ENCODE measurements at places on chromosomes 5 and 9. TPM values are rescaled to one million over a fixed set of nuclear protein-coding genes. Genes with fewer than 3 reads are reported as not detected.

The ACOT12 gene
- not detected for total RNA-seq

The NEUROG1 gene
- not detected for total RNA-seq

The WDR38 gene
- not detected for total RNA-seq

GRCh38 chr5:95216136-95216955, 68.5 kb downstream of the MCTP1 start:
- no peaks in the 10 kb centered on the region for H3K4me1 ChIP-seq
- H3K36me3 ChIP-seq: peaks cover 7% of the 10 kb centered on the region
- no peak overlapping the region for H3K27ac ChIP-seq
- H3K4me3 ChIP-seq: no peak overlapping the region
- H3K27me3 ChIP-seq: peaks cover 12% of the 10 kb centered on the region

DNA sequence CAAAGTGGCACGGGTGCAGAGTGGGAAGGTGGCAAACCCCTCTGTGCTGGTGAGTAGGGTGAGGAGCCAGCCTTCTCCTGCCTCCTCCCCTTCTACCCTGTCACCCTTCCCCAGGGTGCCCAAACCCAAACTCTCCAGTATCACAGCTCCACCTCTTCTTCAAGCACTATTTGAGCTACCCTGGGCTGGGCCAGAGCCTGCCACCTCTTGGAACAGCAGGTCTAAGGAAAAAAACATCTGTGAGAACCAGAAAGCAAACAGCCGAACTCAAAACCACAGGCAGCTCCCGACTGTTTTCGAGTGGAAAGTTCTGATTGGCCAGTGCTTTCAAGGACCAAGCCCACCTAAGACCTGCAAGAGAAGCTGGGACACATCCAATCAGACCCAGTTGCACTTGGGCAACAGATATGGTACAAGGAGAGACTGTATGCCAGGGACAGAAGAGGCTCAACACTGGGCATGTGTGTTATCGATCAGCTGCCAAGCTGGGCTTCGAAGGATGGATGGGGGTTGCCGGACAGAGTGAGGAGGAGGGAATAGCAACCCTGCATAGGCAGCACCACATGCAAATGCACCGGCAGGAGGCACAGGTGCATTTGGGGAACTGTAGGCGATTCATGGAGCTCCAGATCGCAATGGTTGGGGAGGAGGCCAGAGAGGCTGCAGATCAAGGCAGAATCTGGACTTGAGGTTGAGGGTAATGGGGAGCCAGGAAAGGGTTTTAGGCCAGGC, 19.7 kb downstream of the ACSL6 start:
- no peak overlapping the region for H3K27ac ChIP-seq
- no peaks in the 10 kb centered on the region for H3K36me3 ChIP-seq
- no peaks in the 10 kb centered on the region for H3K4me1 ChIP-seq

GRCh38 chr9:82584349-82584863, 478.5 kb downstream of the RASEF start:
- H3K36me3 ChIP-seq: no peaks in the 10 kb centered on the region
- no peak overlapping the region for H3K4me3 ChIP-seq
- H3K27me3 ChIP-seq: no peaks in the 10 kb centered on the region
- no peak overlapping the region for H3K27ac ChIP-seq
- no peak for DNase-seq
- peaks cover 7% of the 10 kb centered on the region for H3K4me1 ChIP-seq
